ENCODE measurements at places on chromosomes 2 and 18.

- DNase-seq: no peak
Observed at GRCh38 chr2:72925328-72925943, 8.1 kb downstream of the EMX1 start.

DNA sequence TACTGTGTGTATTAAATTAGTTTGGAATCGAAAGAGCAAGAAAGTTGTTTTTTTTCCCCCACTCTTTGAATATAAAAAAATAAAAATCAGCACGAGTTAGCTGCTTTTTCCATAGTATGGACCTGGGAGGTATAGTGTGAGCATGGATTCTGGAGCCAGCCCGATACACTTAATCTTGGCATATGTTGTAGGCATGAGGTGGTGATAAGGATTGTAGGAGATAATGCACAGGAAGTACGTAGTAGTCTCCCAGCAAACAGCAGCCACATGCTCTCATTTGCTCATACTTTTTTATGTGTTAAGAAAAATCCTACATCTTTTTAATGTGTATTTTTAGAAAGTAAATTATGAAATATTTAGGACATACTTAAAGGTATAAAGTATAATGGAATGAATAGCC is 2.1 kb upstream of the DNAJC27 start:
- DNase-seq: no peak

DNA sequence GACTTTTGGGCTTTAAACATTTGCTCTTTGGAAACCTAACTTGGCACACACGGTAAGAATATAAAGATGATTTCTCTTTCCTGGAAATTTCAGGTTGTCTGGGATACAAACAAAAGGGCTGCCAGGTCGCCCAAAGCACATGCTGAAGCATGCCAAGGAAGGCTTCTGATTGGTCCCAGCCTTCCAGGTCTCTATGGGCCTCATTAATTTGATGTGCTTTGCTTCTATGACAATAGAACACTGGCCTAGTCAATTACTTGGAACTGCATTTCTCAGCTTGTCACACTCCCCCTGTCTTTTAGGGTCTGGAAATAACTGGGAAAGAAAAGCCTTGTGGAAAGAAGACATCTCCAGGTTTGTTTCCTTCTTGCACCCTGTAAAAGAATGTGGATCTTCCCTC is 228.9 kb downstream of the ADCYAP1 start:
- DNase-seq: no peak

DNA sequence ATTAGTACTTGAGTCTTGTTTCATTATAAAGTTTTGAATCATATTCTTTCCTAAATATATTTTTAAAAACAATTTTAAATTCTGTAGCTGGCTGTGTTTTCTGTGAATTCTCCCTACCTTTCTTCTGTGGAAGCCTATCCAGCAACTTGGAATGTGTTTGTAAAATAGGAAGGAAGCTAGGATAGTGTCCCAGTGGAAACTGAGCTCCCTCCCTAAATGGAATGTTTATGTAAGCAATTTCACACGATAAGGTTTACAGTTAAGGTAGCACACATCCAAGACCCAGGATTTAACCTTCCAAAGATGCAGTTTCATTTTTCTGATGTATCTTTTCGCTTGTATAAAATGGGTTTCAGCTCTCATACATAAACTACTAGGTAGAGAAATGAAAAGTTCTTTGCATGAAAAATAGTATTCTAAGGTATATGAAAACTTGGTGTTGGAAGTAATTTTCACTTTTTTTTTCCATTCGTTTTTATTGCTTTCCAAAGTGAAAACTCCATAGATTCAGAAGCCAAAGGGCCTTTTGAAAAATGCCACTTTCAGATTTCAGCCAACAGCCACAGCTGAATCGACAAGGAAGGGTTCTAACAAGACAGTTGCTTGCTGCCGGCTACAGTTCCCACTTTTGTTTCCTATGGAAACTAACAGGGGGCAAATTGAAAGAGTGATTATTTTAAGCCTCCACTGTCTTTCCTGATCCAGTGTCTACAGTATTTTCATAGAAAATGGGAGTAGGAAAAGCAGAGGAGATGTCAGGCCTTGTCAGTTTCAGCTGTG is 405.1 kb upstream of the POU3F3 start:
- no peak for DNase-seq

DNA sequence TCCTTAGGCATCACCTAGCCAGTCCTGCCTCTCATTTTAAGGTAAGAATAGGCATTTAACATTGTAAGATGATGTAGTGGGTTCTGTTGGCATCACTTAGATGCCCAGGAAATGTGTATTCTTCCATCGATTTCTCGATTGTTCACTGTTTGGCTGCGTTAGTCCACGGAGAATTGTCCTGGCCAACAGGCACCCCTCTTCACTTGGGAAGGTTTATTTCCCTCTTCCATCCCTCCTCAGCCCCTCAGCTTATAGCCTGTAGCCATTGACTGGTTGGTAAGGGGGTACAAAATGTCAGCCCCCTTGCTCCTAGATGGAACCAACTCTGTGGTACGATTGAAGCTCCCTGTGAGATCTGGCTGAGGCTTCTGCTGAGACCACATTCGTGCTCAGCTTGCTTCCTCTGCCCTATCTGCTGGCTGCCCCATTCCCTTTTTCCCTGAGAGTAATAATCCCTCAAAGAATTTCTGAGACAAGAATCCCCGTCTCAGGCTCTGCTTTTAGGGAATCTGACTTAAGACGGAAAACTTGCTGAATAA is 43.4 kb downstream of the PLEKHA3 start:
- DNase-seq: no peak

GRCh38 chr2:210964141-210964764 is 407.9 kb downstream of the CPS1 start:
- no peak for DNase-seq

GRCh38 chr2:44928483-44929158 is 12.9 kb upstream of the SIX3 start:
- DNase-seq: no peak

- peak; percentile 29 for DNase-seq
Observed at GRCh38 chr2:43333656-43334144, 107.3 kb upstream of the ZFP36L2 start.

DNA sequence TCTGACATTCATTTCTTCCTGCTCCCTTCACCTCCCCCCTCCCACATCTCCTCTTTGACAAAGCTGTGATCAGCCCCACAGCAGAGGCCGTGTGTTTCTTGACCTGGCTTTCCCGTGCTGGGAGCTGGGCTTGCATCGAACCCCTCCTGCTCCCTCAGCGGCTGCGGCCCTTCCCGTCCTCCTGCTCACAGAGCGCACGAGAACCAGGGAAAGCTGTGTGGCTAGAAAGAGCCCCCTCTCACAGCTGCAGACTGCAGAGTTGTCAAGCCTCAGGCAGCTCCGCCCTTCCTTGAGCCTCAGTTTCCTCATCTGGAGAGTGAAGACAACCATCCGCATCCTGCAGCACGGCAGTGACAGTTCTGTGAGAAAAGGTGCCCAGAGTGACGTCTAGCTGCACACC is 65.7 kb upstream of the GLI2 start:
- DNase-seq: no peak

DNA sequence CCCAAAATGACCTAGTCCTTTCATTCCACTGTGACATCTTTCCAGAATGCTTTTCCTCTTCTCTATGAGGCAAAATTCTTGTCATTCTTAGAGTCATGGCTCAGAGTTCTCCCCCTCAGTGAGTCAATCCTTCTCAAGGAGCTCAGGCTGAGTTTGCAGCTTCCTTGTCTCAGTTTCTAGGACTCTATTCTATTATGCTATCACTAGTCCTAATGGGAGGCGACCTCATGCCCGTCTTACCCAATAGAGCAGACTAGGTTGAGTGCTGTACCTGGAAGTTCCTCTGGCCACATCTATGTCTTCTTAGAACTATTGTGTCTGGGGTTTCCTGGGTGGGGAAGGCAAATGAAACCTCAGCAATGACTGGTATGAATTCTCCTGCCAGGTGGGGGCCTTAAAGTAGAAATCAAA is 51.5 kb downstream of the HAUS1 start:
- peak; percentile 77 for DNase-seq

GRCh38 chr2:22842205-22842869 is 542.6 kb upstream of the KLHL29 start:
- no peak for DNase-seq

DNA sequence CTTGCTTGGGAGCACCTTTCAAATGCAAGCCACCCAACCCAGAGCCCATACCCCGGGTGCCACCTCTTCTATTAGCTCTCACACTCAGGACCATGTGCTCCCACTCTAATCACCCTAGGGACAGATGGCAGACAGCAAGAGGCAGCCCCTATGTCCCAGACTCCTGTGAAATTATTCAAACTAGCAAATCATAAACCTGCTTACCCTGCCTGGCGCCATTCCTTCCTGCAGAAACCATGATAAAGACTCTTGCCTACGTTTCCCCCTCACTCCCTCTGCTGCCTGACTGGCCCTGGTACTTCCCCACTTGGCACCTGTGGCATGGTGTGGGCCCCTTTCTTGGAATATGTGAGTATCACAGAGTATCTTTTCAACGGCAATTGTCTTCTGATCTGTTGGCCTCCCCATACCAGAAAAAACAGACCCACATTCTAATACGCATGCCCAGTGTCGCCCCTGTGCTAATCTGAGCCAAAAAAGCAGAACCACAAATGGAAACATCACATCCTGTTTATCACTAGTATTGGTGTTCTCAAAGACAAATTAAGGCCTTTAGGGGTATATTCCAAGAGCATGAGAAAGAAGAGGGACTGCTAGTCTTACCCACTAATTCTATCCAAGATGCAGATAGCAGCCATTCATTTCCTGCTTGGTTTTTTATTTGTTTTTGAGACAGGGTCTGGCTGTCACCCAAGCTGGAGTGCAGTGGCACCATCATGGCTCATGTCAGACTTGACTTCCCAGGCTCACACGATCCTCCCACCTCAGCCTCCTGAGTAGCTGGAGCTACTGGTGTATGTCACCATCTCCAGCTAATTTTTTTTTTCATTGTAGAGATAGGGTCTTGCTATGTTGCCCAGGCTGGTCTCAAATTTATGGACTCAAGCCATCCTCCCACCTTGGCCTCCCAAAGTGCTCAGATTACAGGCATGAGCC is 44.1 kb upstream of the TTC39C start:
- no peak for DNase-seq

DNA sequence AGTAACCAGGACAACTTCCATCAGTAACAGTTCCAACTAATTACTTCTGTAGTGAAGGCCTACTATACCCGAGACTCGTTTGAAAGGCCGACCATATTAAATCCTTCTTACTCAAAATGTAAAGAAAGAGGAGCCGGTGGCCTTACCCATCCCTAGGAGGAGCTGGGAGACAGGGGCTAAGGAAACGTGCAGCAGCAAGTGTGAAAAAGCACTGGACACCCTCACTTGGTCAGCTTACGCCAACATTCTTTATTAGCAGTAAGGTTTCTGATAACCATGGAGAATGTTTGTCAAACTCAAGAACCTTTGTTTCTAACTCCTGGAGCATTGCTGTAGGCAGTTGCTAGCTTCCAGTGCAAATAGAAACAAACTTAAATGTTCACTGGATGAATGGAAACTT is 26.7 kb upstream of the VWA3B start:
- no peak for DNase-seq

DNA sequence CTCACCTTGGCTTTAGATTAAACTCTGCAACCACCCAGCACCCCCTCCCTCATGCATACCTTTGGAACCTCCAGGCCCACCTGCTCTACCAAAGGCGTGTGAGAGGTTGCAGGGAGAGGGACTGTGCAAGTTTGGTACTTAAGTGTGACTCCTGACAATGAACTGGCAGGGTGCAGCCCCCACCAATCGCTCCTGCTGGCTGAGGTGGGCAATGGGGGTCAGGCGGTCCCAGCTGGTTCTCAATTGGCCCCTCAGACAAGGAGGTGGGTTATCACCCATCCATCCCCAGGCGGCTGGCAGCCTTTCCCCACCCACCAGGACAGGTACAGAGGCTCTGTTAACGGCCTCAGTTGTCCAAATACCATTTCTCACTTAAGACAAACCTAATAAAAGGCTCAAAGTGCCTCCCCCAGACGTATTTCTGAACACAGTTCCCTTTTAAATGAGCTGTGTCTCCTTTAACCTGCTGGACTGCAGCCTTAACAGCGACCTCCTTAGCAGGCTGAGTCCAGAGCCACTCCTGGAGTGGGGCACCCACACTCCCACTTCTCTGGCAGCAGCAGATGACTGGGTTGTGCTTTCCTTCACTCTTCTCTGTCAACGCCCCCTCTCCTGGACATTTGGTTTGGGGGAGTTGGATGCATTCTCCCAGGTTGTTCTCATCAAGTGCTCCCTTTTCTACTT is 169.2 kb upstream of the SMAD2 start:
- DNase-seq: no peak

DNA sequence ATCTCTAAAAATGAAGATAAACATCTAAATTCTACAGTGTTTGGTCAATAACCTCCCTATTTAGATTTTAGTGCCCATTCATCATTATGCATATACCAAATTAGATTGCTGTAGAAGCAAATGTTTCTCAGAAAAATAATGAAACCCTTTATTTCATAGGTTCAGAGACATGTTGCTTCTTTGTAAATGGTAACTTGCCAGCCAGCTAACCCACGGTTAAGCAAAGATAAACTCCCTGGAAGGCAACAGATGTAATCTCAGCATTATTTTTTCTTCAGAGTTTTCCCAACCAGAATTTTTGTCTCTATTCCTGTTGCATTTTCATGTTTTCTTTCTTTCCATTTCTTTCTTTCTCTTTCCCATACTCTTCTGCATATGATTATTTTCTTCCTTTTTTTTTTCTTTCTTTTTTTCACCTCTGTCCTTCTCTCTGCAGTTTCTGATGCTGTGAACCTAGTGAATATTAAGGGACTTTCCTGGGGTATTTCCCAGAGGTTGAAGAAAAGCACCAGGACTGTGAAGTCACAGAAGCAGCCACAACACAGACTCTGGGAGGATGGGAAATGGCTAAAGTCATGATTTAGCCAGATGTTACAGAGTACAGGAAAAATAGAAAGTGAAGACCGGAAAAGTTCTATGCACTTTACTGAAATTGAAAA is 50.0 kb upstream of the DSG1 start:
- no peak for DNase-seq

GRCh38 chr2:16774980-16775898 is 109.6 kb upstream of the CYRIA start:
- DNase-seq: no peak

- DNase-seq: peak; percentile 51
Observed at GRCh38 chr18:9475643-9476591, 604 bp downstream of the RALBP1 start.

DNA sequence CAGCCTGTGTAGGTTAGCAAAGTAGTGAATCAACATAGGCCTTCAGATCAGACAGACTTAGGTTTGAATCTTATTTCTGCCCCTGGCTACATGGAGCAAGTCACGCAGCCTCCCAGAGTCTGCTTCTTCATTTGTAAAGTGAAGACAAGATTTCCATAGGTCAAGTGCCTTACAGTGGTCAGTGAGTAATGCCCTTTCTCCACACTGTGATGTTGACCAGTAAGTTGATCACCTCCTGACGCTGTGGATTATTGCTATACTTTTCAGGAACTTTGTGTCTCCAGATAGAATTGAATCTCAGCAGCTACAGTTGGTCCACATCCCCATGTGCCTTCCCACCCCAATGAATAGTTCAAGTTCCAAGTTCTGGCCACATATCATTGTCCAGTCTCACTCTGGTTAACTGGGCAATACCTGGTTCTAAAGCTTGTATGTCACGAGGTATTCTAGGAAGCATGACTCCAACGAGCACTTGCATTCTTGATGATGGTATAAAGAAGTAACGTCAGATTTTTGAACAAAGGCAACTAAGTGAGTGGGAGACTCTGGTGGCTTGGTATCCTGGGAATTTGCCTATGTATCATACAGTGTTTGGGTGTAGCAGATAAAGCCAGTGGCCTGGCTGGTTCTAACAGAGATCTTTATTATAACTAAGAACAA is 2.1 kb upstream of the CLIP4 start:
- no peak for DNase-seq

GRCh38 chr2:207337234-207338219 is 171.8 kb upstream of the KLF7 start:
- no peak for DNase-seq

- no peak for DNase-seq
Observed at GRCh38 chr2:44197816-44198215, 29.1 kb downstream of the PPM1B start.

GRCh38 chr2:18651842-18652774 is 62.7 kb upstream of the NT5C1B start:
- no peak for DNase-seq
